ENCODE measurements at places on chromosomes 3 and 15. TPM values are rescaled to one million over a fixed set of nuclear protein-coding genes. Genes with fewer than 3 reads are reported as not detected.

- no peak for DNase-seq
These were observed 359.4 kb downstream of the CACNA2D3 start for GRCh38 chr3:54481606-54482365.

Gene PDCD7
- total RNA-seq = 28.6 TPM

GRCh38 chr3:120436523-120437050 lies 14.2 kb downstream of the FSTL1 start:
- DNase-seq = no peak

DNA sequence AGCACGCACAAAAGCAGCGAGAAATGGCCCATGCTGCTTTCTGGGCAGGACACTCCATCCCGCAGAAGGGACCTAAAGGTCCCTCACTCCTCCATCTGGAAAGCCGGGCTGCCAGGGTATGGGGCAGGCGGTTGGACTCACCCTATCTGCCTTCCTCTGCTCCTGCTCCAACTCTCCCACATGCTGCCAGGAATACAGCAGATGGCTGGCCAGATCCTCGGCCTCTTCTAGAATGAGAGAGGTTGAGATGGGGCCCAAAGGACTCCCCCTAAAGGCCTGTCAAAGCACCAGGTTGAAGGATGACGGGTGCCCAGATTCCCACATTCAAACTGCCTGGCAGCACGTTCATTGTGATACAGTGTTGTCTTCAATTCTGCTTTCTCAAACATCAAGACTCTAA lies 85.1 kb upstream of the C2CD4B start:
- no peak for DNase-seq

Gene MAGEL2
- not detected for total RNA-seq

GRCh38 chr3:28590216-28590615 lies 241.6 kb upstream of the AZI2 start:
- DNase-seq = no peak

Gene CLPX
- 21.2 TPM for total RNA-seq

Gene HTR3E
- not detected for total RNA-seq

DNA sequence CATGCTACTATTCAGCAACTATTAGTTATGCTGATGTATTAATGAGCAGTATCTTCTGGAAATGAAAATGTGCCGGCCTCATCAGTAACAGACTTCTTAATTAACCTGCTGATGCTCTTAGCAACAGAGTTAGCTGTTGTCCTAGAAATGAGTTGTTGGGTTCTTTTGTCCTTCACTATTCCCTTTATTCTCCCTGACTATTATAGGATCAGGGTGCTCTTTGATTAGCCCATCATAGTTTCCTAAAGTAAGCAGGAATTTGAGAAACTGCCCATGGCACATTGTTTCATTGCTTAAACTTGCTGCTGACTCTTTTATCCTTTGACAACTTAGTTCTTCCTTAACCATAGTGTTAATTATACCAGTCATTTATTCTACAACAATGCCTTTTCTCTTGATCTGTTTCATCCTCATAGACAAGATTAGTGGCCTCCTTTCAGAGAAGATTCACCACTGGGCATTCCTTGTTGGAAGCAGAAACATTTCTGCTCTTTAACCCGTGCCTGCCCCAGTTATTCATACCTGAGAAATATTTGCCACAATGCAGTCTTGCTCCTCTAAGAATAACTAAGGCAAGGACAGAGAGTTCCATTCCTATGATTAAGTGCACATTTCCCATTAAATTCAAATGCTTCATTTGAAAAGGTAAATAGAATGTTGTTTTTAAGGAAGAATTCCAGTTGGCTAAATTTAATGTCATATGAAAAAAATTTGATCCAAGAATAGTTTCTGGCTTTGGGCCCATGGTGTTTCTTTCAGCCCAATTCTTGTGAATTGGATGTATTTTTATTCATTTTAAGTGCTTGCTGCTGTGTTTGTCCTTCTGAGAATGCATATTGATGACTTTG lies 573.3 kb upstream of the TBL1XR1 start:
- DNase-seq = no peak

- no peak for DNase-seq
These were observed 727 bp downstream of the PDHB start for GRCh38 chr3:58432905-58433304.

Gene OSBPL10
- total RNA-seq = 33.7 TPM

GRCh38 chr3:158169091-158169491 lies 59.2 kb downstream of the RSRC1 start:
- peak; percentile 66 for DNase-seq

DNA sequence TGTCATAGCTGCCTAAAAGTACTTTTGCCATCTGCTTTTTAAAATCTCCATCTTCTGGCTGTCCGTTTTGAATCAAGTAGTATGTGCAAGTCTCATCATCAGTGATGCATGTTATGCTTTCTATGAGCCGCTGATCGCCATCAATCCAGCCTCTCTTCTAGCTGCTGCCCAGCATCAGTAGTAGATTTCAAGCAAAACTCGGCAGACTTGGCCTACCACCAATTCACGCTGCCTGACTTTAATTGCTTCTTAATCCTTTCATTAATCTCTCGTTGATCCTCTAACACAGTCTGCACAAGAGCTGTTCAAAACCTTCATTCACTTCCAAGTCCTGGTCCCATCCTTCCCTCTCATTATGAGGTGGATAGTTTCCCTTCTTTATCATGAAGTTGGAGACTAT lies 104.9 kb downstream of the NSUN3 start:
- no peak for DNase-seq

Gene HESX1
- total RNA-seq = 1.7 TPM

DNA sequence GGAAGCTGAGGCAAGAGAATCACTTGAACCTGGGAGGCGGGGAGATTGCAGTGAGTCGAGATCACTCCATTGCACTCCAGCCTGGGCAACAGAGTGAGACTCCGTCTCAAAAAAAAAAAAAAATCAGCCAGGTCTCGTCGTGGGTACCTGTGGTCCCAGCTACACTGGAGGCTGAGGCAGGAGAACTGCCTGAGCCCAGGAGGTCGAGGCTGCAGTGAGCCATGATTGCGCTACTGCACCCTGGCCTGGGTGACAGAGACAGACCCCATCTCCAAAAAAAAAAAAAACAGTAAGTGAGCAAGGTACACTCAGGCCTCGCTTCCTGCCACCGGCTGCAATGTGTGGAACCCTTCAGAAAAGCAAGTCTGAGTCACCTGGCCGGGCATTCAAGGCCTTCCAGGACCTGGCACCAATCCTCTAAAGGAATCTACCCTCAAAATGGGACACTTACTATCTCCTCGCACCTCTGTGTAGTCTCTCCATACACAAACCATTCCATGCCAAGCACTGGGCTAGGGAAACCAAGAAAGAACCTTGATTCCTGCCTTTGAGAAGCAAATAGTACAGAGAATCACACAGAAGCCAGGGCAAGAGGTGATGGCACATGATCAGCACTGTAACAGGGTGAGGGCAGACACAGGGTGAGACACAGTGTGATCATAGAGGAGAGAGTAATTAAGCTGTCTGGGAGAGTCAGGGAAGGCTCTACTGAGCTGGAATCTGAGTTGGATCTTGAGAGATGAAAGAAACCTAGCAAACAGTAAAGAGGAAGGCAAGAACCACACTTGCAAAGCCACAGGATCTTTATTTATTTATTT lies 9.7 kb downstream of the SCAMP2 start:
- peak; percentile 69 for DNase-seq

DNA sequence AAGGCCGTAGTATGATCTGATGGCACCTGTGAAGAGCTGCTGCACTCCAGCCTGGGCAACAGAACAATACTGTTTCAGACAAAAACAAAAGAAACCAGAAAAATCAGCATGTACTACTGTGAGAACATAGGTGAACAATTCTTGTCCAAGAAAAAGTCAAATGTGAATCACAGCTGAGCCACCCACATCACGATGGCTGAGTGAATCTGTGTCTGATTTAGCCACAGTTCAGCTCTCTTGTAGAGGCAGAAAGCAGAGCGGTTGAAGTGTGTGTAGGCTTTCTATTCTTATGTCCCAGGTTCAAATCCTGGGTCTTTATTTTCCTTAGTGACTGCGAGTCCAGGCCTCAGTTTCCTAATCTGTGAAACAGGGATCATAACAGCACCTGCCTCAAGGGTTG lies 4.4 kb upstream of the FURIN start:
- DNase-seq = no peak

DNA sequence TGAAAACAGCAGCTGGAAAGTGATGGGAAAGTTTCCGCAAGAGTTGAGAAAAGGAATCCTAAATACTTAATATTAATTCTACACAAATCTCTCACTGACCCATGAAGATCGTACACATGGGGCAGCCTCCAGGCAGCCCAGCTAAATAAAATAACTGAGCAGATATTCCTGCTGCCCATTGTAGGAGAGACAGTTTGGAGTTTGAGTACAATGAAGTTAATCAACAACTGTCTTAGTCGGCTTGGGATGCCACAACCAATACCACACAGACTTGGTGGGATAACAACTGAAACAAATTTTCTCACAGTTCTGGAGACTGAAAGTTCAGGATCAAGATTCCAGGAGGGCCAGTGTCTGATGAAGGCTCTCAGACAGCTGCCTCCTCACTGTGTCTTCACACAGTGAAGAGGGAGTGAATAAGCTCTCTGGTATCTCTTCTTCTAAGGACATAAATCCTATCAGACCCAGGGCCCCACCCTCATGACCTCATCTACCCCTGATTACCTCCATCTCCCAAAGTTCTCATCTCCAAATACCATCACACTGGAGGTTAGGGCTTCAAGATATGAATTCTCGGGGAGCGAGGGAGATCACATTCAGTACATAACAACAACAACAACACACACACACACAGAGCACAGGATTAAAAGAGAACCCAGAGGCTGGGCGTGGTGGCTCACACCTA lies 9.7 kb downstream of the TRPM7 start:
- DNase-seq = peak; percentile 73

- peak; percentile 77 for DNase-seq
These were observed at the start of gene PLAAT1 for GRCh38 chr3:193240850-193241706. PLAAT1 (plus strand) TSS chr3:193241222; CDS start chr3:193255651, 14,429 bp downstream.

DNA sequence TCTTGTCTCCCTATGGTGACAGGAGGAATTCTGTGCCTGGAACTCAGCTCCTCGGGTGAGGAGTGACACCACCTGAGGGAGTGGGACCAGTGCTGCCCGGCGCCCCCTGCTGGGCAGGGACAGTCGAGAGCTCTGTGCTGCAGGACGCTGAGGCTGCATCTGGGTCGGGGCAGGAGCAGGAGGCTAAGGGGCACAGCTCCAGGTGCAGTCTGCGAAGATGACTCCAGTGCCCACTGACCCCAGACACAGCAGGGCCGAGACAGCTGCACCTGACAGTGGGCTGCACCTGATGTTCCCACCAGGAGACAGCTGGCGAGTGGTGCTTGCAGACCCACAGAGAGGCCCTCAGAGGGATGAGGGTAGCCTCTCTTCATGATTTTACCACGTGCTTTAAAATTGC lies 152.9 kb downstream of the ATP10A start:
- no peak for DNase-seq

GRCh38 chr3:119613201-119613600 lies 15.5 kb downstream of the PLA1A start:
- no peak for DNase-seq

DNA sequence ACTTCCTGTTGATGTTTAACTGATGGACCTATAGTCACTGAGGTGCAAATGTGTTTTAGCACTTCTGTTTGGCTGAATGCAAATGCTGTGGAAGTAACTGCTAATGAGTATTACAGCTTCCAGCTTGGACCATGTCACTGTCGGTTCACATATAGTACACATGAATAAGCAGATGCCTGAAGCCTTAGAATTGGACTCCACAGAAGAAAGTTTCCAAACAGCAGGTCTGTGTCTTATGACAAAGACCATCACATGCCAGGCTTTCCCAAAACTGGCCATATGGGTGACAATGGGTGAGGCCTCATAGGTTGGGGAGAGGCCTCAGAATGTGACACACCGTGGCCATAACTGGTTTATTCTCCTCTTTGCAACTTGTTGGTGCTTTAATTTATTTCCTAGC lies 241.8 kb downstream of the WNT5A start:
- DNase-seq = no peak

DNA sequence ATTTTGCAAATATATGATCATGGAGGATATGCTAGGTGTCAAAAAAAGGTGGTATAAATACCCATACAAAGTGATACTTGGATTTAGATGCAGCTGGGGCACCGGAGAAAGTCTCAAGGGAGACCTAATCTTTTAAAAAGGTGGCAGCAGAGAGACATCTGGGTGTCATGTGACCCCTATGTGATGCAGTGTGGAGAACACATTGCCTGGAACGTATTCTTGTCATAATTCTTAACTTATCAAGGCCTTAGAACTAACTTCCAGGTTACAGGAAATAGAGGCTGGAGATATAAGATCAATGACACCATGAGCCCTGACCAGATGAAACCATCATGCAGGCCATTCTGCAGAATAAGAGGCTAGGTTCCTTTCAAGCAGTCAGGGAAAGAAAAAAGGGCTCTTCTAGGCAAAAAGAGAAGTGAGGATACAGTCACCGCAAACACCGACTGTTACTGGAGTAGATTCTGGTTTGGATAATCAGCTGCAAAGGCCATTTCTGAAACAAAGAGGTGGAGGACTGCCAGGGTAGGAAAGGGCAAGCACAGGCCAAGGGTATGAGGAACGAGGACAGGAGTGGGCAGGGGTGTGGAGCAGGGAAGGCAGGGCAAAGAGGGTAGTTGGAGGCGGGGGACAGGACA lies 100.6 kb downstream of the OXNAD1 start:
- no peak for DNase-seq

Gene CSTA
- total RNA-seq = not detected

- DNase-seq = no peak
These were observed 3.2 kb upstream of the RIOX2 start for GRCh38 chr3:97975466-97975865.

DNA sequence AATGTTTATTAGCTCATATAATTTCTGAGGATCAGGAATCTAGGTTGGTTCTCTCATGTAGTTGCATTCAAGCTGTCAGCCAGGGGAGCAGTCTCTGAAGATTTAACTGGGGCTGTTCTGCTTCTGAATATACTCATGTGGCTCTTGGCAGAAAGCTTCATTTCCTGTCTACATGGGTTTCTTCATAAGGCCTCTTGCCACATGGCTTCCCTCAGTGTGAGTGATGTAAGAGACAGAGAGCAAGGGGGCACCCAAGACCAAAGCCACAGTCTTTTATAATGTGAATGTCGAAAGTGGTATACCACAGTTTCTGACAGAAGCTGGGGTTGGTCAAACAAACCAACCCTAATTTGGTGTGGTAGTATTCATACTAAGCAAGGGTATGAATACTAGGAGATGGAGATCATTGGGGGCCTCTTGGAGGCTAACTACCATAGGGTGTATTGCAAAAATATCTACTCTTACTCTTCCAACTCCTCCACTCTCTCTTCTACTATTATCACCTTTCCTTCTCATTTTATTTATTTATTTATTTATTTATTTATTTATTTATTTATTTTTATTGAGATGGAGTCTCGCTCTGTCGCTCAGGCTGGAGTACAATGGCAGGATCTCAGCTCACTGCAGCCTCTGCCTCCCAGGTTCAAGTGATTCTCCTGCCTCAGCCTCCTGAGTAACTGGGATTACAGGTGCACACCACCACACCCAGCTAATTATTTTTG lies 123.8 kb downstream of the B3GALNT1 start:
- DNase-seq = no peak
